ENCODE measurements at places on chromosomes 12 and 14.

DNA sequence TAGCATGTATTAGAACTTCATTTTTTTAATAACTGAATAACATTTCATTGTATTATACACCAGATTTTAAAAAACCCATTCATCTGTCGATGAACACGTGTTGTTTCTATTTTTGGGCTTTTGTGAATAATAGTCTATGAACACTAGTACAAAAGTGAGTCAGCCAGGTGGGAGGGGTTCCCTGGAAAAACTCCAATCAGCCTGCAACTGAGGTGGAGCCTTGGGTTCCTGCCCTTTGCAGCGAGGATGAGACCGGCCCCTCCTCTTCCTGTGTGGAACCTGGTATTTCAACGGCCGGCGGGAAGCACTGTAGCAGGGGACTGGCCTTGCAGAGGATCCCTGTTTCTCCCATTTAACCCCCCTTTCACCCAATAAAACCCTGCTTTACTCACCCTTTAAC is 56.1 kb downstream of the LMNTD1 start:
- DNase-seq, result no peak

DNA sequence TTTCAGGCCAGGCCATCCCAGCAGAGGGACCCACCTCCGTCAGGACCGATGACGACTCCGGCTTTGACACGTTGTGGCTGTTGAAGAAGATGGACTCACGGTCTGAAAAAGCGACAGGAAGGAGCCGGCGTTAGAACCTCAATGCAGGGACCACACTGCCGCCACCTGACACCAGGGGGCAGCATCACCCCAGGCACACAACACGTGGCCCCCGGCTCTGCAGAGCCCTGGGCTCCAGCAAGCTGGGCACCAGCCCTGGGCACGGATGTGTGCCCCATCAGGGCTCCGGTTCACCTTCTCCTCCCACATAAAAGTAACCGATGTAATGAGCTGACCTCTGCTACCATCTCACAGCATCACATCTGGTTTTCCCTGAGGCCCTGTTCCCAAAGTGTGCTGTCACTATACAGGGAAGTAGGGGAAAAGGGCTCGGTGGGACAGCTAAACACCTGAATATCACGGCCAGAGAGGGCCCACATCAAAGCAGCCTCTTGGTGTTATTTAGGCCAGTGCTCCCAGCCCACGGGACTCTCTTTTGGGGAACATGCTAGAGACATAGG is 29.0 kb downstream of the CHGA start:
- peak; percentile 97 for DNase-seq

- DNase-seq, result no peak
These were observed 45.3 kb downstream of the FRS2 start for GRCh38 chr12:69515394-69515930.

DNA sequence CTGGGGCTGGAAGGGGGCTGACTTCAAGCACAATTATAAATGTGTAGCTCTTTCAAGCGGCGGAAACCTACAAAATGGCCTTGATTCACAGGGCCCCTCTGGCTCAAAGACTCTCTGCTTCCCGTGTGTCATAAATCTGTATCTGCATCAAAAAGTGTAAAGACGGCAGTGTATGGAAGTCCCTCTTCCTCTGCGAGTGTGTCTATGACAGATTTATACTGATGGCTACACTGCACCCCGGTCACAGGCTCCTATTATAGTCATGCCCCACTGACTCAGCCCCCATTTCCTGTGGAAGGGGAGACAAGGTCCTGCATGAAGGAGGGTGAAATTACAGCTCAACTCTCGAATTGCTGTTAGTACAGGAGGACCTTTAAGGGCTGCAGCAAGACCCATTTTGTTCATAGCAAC is 68.6 kb downstream of the HMGA2 start:
- DNase-seq, result no peak

DNA sequence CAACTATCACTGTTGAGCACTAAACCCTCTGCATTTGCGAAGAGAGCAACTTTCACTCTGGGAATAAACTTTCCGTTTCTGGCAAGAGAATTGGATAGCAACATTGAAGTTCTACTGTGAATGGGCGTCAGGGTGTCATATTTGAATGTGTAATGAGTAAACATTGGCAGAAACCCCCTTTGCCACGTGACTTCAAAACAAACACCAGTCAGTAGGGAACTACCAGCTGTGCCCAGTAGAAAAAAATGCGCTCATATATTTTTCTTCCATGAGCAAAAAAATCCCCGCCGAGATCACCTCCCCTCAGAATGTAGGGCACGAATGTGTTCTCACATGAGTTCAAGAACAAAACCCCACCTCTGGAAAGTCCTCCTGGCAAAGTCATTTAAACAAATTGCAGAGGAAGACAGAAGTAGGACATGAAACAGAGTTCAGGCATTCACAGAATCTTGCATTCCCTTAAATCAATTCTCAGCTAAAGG is 80.6 kb downstream of the BTG1 start:
- no peak for DNase-seq

GRCh38 chr12:75727577-75727976 is 216.2 kb upstream of the KRR1 start:
- DNase-seq, result no peak

DNA sequence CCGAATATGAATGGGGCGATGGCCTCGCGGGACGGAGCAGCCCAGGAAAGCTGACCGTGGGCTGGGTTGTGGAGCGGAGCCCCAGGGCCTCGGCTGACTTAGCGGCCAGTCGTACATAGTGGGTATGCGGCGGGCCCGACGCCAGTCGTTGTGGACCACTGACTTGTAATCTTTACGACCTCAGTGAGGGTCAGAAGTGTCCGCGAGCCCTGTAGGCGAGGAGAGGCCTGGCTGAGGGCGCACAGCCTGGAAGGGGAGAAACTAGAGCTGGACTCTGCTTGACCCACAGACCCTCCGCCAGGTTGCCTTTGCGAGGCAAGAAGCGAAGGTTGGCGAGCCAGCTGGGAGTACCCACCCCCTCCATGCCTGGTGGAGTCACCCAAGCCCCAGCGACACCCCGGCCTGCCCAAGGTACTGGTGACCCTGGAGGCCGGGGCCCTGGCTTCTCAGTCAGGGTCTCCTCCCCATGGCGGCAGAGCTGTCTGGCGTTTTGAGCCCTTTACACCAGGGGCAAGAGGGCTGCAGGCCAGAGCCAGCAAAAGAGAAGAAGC is 15.6 kb upstream of the DYNC1H1 start:
- DNase-seq, result no peak

DNA sequence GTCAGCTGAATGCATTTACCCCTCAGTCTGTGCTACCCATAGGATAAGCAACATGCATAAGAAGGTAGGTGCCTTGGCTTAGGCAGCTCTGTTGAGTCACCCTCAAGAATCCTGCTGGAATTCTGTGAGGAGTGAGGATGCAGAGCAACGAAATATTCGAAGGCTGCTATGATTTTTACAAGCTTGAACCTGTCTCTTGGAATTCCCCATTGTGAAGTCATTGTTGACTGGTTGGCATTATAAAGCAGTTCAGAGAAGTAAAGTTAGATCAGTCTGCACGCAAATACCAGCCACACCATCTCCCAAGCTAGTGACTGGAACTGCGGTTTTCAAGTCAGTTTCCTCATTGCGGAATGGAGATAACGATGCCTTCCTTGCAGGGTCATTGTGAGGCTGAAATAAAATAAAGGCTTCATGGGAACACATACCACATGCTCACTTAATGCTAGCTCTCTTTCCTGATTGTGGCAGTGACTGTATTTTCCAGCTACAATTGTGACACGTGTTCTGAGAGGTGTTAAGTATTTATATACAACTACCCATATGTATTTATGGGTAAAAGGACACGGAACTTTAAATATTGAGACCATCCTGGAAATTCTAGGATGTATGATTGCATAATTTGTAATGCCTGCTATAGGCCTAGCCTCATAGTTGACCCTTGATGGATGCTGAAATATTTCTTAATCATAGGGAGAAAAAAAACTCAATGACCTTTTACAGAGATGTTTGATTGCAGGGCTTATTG is 96.7 kb downstream of the ETV6 start:
- DNase-seq, result no peak

DNA sequence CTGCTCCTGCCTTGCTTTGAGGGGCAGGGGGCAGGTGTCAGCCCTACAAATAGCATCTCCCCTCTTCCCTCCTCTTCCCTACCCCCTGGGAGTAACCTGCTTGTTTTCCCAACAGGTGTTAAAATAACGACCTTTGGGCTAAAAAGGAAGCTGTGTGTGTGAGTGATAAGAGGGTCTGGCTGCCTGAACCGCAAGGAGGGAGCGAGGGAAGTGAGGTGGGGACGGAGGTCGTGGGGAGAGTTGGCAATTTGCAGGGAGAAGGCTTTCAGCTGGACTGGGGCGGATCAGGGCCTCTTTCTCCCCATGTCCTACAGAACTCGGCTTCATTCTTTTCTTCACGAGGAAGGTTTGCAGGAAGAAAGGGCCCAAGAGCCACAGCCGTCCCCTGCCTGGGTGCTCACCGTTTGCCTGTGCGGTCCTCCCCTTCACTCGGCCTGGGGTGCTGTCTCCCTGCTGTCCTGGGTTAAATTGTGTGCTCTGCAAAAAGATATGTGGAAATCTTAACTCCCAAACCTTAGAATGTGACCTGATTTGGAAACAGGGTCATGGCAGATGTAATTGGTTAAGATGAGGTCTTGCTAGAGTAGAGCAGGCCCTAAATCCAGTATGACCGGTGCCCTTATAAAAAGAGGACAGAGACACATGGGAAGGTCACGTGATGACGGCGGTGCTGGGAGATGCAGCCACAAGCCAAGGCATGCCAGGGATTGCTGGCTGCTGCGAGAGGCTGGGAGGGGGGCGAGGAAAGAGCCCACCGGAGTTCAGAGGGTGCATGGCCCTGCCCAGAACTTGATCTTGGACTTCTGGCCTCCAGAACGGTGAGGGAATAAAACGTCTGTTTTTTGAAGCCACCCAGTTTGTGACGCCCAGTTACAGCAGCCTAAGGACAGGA is 38.7 kb upstream of the NCOR2 start:
- no peak for DNase-seq

DNA sequence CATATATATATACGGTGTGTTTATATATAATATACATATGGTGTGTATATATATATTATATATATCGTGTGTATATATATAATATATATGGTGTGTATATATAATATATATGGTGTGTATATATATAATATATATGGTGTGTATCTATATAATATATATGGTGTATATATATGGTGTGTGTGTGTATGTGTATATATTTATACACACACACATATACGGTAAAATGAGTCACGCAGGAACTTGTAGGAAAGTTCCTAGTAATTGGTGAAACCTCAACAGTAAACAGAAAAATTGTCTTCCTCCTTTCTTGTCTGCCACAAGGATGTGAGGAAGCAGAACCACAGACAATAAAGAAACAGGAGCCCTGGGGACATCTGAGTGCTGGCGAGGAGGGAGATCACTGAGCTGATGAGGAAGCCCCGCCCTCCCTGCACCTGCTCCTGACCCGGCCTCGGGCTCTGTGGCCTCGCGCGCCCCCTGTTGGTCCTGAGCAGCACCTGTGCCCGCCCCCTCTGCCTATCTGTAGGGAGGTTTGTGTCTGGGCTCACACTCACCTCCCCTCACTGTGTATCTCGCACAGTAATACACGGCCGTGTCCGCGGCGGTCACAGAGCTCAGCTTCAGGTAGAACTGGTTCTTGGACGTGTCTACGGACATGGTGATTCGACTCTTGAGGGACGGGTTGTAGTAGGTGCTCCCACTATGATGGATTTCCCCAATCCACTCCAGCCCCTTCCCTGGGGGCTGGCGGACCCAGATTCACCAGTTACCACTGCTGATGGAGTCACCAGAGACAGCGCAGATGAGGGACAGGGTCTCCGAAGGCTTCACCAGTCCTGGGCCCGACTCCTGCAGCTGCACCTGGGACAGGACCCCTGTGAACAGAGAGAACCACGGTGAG is 1079.4 kb downstream of the TMEM121 start:
- DNase-seq, result peak; percentile 56

GRCh38 chr12:13169272-13169671 is 27.3 kb upstream of the EMP1 start:
- DNase-seq, result no peak

- DNase-seq, result no peak
These were observed 266.0 kb downstream of the ALG10 start for GRCh38 chr12:34287986-34288962.

DNA sequence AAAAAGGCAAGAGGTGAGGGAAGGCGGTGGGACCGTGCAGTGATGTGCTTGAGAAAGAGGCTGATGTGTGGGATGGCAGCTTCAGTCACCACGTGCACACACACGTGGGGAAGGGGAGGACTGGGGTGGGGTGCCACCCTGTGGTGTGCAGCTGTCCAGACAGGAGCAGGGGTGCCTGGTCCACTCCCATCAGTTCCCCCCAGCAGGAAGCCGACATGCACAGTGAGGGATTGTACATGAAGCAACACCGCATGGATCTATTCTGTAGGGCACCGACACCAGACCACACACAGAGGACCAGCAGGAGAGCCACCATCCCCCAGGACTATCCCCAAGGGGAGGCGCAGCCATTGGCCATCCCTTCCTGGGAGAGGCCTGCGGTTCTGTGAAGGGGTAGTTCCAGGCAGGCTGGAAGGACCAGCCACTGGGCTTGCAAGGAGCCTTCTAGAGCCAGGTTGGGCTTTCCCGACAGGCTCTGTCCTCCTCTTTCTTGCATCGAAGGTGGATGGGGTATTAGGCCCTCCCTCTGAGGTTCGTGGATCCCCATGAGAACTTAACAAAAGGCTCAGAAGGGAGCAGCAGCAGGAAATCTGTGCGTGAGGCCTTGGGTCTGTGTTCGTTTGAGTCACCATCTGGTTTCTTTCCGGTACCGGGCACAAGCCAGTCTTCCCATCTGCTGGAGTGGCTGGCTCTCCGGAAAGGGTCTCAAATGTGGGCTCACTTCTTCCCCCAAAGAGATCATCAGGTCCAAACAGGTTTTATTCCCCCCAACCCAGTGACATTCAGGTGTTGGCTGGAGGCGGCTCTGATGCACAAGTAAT is 59.8 kb downstream of the PLEKHG3 start:
- no peak for DNase-seq
